ENCODE measurements at places on chromosomes 2 and 18.
A peak's percentile ranks its signal among the peaks of the same experiment; 100 is the strongest.

GRCh38 chr2:240187989-240188590 is 47.6 kb upstream of the OTOS start:
- DNase-seq = no peak

- DNase-seq = no peak
Measured at GRCh38 chr2:107069890-107070289, 183.9 kb upstream of the ST6GAL2 start.

GRCh38 chr18:51196118-51196810 is 1.2 kb downstream of the MEX3C start:
- DNase-seq = no peak

GRCh38 chr2:67889056-67889455 is 173.7 kb downstream of the C1D start:
- DNase-seq = no peak

- DNase-seq = no peak
Measured at GRCh38 chr2:40534528-40534927, 82.6 kb upstream of the SLC8A1 start.

DNA sequence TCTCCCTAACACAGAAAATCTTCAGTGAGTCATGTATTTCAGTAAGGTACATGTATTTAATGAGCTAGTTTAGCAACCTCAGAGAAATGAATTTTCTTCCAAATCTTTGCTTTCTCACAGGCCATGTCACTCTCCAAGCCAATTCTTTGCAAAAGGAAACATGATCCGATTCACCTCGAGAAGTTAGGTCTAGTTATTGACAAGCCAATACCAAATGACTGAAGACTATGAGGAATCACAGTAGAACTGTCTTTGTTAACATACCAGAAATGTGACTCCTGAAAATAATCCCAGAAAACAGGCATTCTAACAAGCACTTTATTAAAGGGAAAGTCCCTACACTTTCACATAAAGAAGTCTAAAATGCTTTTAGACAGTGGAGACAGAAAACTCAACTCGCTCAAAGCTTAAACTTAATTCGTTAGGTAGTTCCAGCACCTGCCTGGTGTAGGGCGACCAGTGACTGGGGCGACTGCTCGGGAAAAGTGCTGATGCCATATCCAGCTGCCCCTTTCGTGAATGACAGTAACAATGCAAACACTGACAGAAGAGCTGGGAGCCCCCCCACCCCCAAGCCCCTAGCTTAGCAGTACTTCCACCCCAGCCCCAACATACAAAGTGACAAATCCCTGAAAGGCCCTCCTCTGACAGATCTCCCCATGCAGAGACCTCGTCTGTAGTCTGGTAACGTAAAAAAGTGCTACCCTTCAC is 1.8 kb downstream of the MEMO1 start:
- DNase-seq = no peak

DNA sequence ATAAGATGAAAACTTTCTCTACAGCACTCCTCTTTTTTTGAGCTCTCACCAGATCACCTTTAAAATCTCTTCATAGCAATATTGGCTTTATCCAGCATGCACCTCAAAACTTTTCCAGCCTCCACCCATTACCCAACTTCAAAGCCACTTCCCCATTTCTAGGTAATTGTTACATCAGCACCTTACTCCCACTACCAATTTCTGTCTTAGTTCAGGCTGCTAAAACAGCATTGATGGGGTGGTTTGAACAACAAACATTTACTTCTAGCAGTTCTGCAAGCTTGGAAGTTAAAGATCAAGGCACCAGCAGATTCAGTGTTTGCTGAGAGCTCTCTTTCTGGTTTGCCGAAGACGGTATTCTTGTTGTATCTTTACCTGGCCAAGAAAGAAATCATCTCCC is 114.0 kb upstream of the SLC39A10 start:
- DNase-seq = no peak

DNA sequence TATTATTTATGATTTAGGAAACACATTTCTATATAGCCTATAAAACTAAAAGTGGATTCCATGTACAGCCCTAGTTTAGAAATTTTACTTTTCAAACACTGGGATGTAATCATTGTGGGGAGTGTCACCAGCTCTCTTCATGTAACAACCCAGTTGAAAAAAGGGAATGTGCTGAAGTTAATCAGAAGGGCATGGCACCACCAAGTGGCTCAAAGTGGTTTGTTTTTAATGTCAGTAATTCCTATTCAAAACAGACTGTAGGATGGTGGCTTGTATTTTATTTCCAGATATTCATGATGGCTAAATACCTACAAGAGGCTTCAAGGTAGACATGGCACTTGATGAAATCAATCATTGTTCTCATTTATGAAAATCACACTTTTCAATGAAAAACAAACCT is 58.1 kb upstream of the TMEM182 start:
- no peak for DNase-seq

DNA sequence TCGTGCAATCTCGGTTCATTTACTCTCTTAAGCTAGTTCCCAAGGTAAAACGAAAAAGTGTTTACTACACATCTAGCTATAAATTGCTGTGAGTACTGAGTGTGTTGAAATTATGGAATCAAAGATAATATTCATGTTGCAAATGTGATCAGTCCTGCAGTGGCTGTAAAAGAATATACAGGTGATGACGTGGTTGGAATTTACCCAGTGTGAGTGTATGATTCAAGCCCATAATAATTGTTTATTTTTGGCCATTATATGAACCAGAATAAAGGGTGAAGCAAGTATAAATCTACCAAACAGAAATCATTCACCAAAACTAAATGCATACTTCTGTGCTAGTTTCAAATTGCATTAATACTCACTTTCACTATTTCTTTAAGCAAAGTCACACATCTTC is 1363.6 kb upstream of the CHAC2 start:
- DNase-seq = no peak

GRCh38 chr2:239598011-239598731 is 197.4 kb upstream of the HDAC4 start:
- no peak for DNase-seq

DNA sequence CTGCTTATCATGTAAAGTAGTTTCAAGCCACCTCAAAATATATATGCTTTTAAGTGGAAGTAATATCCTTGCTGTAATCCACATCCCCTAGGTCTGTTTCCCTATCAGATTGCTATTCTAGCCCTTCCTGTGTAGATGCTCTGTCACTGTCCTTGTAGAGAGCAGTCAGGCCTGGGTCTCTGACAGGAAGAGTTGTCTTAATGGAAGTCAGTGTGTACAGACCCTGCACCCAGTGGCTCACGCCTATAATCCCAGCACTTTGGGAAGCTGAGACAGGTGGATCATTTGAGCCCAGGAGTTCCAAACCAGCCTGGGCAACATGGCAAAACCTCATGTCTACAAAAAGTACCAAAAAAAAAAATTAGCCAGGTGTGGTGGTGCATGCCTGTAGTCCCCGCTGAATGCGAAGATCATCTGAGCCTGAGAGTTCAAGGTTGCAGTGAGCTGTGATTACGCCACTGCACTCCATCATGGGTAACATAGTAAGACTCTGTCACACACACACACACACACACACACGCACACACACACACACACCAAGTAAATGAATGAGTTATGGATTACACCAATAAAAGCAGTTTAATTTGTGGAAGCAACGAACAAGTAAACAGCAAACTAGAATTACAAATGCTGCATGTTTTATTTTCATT is 70.2 kb upstream of the DSC1 start:
- no peak for DNase-seq

DNA sequence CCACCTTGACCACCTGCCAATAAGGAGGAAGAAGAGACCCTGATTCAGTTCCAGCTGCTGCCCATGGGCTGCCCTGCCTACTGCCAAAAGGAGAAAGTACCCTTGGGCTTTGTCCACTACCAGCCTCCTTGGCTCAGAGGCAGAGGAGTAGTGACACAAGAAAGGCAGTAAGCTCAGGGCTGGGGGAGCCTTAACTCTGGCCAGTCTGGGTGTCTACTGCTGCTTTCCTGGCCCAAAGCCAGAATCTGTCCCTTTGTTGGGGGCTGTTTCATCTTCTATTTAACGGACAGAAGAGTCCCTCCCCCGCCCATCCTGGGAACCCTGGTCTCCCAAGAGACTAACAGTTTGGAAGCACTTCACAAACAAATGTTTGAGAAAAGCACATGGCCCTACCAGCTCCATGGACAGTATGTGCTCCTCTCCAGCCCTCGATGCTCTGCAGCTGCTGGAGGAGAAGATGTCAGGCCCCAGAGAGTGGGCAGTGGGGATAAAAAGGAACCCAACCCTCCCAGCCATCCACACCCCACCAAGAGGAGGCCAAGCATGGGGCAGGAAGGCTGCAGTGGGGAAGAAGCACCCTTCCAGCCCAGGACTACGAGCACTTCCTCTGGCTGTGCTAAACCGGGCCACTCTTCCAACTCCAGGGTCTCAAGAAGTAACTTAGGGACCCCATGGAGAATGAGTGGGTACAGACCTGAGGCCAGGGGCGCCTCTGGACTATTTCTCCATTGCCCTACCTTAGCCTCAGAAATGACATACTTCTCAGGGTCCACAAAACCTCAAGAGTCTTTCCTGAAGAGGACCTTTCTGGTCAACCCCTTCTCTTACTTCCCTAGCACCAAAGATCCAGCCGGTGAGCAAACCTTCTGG is 1.2 kb downstream of the ATG9A start:
- no peak for DNase-seq

DNA sequence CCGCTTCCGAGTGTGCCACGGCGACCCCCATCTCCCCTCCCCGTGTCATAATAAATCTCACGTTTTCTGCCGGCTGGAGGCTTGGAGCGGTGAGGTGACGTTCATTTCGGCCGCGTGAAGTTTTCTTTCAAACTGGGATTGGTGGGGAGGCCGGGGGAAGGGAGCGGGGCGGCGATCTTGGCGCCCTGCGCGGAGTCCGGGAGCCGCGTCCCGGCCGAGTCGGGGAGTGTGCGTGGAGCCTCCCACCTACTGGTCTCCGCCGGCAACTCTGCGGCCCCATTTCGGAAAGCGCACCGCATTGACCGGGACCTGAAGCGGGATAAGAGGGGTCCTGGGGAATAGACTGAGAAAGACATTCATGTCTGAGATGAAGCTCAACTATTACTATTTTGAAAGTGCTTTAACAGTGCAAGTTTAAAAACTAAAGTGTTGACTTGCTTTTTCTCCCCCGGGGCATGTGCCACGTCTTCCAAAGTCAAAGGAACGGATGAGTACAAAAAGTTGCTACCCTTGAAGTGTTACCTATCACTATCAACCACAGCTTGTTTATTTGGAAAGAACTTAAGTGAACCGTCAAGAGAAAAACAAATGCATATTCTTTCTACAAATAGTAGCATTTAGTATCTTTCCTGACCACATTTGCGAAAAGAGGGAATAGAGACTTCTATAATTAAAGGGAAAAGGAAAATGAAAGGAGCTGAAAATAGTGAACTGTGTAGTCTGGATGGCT is 818 bp upstream of the IKZF2 start:
- peak; percentile 20 for DNase-seq

DNA sequence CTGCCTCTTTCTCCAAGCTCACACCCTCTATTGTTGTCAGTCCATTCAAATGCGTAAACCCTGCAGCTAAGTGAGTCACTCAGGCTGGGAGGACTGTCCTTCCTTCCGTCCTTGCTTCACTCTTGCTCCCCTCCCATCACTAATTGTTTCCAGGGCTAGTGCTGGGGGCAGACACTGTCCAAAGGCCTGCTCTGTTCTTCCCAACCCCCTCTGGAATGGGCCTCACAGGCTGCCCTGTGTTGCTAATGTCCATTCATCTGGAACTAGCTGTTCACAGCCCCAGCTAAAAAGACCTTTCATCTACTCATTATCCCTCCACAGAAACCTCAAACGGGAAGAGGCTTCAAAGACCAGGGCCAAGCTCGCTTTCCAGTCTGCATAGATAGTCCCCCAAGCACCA is 31.9 kb upstream of the NRP2 start:
- DNase-seq = no peak

DNA sequence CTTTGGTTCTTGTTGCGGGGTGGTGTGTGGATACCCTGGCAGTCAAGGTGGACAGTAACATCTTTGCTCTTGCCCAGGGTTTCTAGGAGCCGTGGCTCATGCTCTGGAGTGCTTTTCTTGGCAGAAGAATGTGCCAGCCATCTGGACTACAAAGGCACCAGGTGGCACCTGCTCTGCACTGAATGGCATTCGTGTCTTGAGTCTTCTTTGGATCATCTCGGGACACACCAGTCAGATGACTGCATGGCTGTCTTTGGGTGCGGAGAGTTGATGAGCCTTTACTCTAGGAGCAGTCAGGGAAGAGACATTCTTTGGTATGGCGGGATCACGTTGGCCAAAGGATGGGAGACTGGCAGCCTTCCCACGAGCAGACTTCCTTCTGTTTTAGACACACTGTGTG is 104.1 kb upstream of the SEC11C start:
- DNase-seq = no peak

GRCh38 chr18:63319383-63320122 is at the start of gene BCL2:
Gene BCL2 (minus strand): TSS chr18:63319769.
- no peak for DNase-seq

DNA sequence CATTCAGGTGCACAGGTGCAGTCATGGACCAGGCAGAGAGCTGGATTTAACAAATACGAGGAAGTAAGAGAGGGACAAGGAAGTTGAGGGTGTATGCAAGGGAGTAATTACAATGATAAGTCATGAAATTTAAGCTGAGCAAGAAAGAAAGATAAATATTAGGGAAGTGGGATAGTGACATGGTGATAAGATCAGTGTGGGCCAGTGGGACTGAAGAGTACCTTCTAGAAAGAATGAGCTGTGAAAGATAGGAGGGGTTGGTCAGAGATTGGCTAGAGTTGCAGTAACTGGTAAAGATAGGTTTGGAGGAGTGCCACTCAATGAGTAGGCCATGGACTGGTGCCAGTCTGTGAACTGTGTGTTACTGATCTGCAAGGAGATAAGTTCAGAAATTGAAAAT is 200.8 kb upstream of the SIX3 start:
- peak; percentile 43 for DNase-seq

DNA sequence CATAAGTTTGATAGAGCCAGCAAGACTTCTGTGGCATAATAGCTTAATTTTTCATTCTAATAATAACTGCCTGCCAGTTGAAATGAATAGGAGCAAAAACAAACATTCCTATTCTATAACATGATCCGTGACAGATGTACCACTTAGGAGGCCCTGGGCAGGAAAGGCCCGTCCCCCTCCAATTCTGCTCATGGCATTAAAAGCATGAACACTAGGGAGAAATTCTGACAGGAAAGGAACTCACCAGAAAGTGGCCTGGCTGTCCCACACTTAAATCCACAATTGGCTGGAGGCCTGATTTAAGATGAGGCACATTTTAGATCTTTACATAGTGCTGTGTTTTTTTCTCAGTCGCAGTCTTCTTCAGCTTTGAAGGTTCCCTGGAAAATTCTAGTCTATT is 261.9 kb upstream of the ETAA1 start:
- DNase-seq = no peak

- DNase-seq = no peak
Measured at GRCh38 chr2:13390676-13391075, 673.9 kb downstream of the TRIB2 start.

GRCh38 chr18:25561918-25562317 is 210.0 kb upstream of the ZNF521 start:
- DNase-seq = no peak

Measured in NCI-H2029 (cell line).